Right lobe of liver (tissue), 6 donors: ENCODE measurements at places on chromosomes 12 and 14.

GRCh38 chr14:99603471-99604277, at the start of gene CCDC85C:
Gene CCDC85C, minus strand, starts transcription at chr14:99604207. Its CDS starts 248 bp downstream, at chr14:99603959.
- DNase-seq, result no peak

DNA sequence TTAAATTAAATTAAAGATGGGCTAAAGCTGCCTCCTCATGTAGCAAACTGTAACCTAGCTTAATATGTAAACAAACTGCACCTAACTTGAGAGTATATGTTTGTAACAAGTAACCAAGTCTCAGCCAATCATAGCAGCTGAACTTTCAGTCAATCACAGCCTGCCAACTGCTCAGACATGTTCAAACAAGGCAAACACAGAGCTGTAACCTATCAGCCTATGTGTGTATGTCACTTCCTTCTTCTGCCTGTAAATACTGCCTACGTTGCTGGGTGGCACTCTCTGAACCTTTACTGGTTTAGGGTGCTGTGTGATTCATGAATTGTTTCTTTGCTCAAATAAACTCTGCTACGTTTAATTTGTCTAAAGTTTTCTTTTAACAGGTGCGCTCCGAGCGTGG, 2.9 kb downstream of the SERPINA6 start:
- DNase-seq, result peak; percentile 65

GRCh38 chr14:21991130-21991529, 317.5 kb upstream of the OR4E1 start:
- DNase-seq, result no peak

DNA sequence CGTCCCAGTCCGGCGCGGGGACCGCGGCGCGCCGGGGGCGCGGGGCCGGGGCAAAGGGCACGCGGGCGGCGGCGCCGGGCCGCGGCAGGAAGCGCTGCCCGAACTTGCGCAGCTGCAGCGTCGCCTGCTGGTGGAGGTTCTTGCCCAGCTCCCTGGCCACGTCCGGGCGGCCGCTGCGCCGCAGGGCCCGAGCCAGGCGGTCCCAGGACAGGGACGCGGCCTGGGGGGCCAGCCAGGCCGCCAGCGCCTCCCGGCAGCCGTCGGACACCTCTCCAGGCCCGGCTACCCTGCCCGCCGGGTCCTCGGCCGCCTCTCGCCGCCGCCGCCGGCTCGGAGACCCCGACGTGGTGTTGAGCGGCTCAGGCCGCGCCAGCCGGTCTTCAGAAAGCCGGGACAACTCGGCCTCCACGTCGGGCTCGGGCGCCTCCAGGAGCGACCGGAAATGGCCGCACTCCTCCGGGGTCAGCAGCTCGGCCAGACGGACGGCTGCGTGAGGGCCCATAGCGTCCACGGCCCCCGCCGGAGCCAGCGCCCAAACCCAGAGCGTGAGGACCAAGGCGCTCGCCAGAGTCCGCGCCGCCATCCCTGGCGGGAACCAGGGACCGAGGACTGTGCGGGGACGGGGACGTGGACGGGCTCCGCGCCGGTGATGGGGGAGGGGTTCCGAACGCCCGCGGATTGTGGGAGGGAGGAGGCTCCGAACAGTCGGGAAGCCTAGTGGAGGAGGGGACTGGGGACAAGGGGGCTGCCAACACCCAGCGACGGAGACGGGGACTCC, 34.0 kb downstream of the FIGNL2 start:
- peak; percentile 88 for DNase-seq
